Activated naive CD4-positive, alpha-beta T cell treated with anti-CD3 and anti-CD28 coated beads for 36 hours (primary cell): ENCODE measurements at places on chromosomes 6 and 20. TPM values are rescaled to one million over a fixed set of nuclear protein-coding genes. Genes with fewer than 3 reads are reported as not detected.
A peak's percentile ranks its signal among the peaks of the same experiment; 100 is the strongest.

DNA sequence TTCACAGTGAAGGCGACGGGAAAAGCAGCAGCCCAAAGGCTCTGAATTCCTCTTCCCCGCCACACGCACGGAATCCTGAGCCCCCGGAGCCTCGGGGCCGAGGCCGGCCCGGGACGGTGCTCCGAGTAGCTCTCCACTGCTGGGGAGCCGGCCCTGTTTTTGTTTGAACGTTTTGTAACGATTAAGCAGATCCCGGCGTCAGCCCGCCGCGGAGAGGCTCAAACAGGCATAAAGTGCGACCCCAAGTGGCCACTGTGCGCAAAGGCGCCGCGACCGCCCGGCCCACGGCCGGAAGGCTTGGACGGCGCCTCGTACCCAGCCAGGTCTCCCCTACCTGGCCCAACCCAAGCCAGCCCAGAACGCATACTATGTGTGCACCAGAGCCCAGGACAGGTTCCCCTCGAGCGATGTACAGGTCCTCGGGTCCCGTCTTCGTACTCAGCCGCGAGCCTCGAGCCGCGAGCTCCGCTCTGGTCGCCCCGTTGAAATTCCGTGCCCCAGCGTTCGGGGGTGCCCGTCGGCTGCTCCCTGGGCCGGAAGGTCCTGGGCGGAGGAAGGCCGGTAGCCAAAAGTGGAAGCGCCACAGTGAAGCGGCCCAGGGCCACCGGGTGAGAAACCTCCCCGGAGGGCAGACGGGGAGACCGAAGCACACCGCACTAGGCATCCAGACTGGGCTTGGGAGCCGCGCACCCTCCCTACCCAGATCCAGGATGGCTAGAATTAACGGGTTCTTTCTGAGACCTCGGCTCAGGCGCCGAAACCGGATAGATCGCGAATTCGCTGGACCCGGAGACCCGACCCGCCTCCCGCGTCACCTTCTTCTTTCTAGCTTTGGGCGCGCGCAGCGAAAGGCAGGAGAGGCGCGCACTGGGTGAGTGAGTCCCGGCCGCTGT, 1.2 kb upstream of the MAFB start:
- no peaks in the 10 kb centered on the region for H3K36me3 ChIP-seq
- H3K27ac ChIP-seq, result no peak overlapping the region
- peak; percentile 85 for DNase-seq
- peaks cover 11% of the 10 kb centered on the region for H3K4me1 ChIP-seq
- H3K4me3 ChIP-seq, result peak overlapping the region; percentile 64

DNA sequence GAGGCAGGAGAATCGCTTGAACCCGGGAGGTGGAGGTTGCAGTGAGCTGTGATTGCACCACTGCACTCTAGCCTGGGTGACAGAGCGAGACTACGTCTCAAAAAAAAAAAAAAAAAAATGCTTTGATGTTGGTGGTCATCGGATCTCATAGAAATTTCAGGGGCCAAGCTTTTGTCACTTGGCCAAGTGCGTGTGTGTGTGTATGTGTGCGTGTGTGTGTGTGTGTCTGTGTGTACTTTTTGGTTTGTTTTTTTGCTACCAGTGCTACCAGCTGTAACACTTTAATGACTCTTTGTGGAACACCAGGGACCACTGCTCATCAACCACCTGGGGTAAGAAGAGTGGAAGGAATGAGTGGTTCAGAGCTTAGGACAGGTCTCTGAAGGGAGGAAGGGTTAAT, 49.7 kb downstream of the TRAF3IP2 start:
- no peak overlapping the region for H3K27ac ChIP-seq
- H3K4me1 ChIP-seq, result peaks cover 7% of the 10 kb centered on the region
- H3K4me3 ChIP-seq, result no peak overlapping the region
- peaks cover 17% of the 10 kb centered on the region for H3K36me3 ChIP-seq

- no peak overlapping the region for H3K27ac ChIP-seq
- H3K4me3 ChIP-seq, result no peak overlapping the region
- peaks cover 14% of the 10 kb centered on the region for H3K4me1 ChIP-seq
- no peak for DNase-seq
These were observed 55.7 kb upstream of the LRFN2 start for GRCh38 chr6:40642837-40643236.

DNA sequence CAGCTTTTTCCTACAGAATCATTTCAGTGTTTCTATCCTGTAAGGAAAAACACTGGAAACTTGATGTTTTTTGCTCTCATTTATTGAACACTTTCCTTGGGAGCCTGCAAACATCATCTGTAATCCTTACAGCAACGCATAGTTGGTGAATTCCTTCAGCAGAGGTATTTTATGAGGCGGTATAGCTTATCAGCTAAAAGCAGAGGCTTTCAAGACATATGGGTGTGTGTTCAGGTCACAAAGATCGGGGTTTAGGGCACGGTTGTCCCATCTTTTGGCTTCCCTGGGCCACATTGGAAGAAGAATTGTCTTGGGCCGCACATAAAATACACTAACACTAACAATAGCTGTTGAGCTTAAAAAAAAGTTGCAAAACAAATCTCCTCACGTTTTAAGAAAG, 185.0 kb downstream of the AIG1 start:
- H3K36me3 ChIP-seq, result no peaks in the 10 kb centered on the region
- no peaks in the 10 kb centered on the region for H3K27me3 ChIP-seq
- DNase-seq, result no peak
- H3K4me1 ChIP-seq, result peaks cover 3% of the 10 kb centered on the region
- H3K4me3 ChIP-seq, result no peak overlapping the region

SPEF1 gene
- total RNA-seq, result not detected

SIRPD gene
- not detected for total RNA-seq

SESN1 gene
- total RNA-seq, result 34.0 TPM
